ENCODE measurements at places on chromosomes 3 and 15.

GRCh38 chr15:81954158-81954783 is 91.5 kb downstream of the MEX3B start:
- DNase-seq, result no peak

DNA sequence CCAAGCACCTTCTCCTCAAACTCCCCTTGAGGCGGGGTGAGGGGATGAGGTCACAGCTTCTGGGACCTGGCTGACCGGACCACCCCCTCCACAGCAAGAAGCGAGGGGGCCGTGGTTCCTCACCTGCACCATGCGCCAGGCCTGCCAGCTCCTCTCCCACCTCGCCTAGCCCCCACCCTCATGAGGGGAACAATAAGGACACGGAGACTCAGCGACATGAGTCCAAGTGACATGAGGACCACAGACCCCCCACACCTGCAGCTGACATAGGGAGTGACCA is 118.7 kb downstream of the CHSY1 start:
- no peak for DNase-seq

DNA sequence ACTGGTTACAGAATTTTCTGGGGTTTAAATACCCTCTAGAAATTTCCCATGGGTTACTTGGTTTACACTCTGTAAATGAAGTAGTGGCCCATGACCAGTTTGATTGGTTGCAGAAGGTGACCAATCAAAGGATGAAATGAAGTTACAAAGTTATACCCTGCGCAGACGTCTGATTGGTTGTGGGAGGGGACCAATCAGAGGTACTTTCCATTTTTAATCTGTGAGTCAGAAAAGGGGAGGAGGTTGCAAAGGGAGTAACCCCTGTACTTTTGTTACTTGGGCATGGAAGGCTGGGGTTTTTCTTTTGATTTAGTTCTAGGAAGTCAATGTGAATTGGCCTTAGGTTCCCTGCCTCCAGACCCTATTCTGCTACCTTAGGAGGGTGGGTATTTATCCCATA is 18.7 kb upstream of the APH1B start:
- no peak for DNase-seq

- no peak for DNase-seq
Observed at GRCh38 chr3:49733551-49733950, 9.8 kb upstream of the GMPPB start.

DNA sequence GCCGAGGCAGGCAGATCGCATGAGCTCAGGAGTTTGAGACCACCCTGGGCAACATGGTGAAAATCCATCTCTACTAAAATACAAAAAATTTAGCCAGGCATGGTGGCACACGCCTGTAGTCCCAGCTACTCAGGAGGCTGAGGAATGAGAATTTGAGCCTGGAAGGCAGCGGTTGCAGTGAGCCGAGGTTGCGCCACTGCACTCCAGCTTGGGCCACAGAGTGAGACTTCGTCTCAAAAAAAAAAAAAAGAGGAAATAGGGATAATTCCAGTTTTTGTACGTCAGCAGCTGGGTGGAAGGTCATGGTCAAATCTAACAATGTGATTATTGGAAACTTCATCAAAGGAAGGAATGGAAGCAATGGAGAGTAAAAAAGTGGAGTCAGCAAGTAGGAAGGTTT is 3.1 kb downstream of the CMC1 start:
- DNase-seq, result no peak

- DNase-seq, result no peak
Observed at GRCh38 chr3:171115667-171116066, 89.1 kb upstream of the SLC2A2 start.

- no peak for DNase-seq
Observed at GRCh38 chr3:176737480-176738110, 459.7 kb downstream of the TBL1XR1 start.

- no peak for DNase-seq
Observed at GRCh38 chr15:76336254-76337058, at the start of gene ISL2. TSS of gene ISL2 (plus strand) at chr15:76336773. CDS start at chr15:76336884, 111 bp downstream.

DNA sequence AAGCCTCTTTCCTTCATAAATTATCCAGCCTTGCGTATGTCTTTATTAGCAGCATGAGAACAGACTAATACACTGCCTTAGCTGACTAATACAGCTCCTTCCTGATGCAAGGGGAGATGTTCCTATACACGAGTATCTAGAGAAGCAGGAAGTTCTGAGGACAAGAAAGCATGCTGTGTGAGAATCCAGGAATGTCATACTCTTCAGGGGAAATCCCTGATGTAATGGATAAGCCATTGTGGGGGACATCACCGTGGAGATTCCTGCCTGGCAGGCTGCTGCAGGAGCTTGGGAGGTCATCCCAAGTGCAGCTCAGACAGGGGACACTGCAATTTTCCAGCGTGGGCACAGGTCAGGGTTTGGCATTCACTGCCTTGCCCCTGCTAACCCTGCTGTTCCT is 476.9 kb downstream of the NR2F2 start:
- DNase-seq, result no peak

DNA sequence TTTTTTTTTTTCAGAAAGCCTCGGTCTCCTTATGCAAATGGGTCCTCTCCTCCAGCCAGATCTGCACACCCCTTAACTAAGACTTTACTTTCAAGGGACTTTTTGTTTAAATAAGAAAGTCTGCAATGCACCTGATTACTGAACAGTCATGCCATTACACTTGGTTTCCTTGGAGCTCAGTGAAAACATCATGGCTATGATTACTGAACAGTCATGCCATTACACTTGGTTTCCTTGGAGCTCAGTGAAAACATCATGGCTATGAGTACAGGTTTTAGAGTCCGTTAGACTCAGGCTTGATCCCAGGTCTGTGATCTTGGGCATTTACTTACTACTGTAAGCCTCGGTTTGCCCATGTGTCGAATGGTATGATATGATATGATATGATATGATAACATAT is 10.1 kb downstream of the ENTPD3 start:
- DNase-seq, result no peak

GRCh38 chr3:44109771-44110361 is 131.8 kb upstream of the TOPAZ1 start:
- DNase-seq, result no peak

- peak; percentile 72 for DNase-seq
Observed at GRCh38 chr3:128488991-128489673, 3.9 kb downstream of the GATA2 start.

GRCh38 chr3:87674397-87675161 is 384.2 kb downstream of the CGGBP1 start:
- no peak for DNase-seq

DNA sequence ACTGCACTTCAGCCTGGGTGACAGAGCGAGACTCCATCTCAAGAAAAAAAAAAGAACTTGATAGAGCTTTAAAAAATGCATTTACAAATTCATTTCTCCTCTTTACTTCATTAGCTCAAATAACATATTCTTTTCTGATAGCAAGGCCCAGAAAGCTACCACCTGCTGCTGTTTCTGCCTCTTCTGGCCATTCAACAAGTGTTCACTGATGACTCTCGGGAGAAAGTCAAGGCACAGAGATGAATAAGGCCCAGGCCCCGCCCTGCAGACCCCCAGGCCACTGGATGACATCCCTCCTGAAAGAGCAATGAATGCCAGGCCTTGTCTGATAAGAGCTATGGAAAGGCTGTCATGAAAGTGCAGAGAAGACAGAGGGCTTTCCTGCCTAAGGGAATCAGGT is 13.6 kb upstream of the TSEN2 start:
- no peak for DNase-seq

- no peak for DNase-seq
Observed at GRCh38 chr3:104763007-104763406, 603.7 kb upstream of the ALCAM start.

DNA sequence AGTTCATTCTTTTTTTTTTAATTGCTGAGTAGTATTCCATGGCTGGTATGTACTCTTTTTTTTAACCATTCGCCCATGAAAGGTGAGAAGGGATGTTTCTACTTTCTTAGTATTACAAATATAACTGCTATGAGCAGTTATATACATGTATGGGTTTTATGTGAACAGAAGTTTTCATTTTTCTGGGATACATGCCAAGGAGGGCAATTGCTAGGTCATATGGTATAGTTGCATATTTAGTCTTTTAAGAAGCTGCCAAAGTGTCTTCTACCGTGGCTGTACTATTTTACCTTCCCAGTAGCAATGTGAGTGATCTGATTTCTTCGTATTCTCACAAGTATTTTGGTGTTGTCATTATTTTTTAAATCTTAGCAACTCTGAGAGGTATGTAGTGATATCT is 11.2 kb upstream of the KLHL40 start:
- DNase-seq, result no peak

DNA sequence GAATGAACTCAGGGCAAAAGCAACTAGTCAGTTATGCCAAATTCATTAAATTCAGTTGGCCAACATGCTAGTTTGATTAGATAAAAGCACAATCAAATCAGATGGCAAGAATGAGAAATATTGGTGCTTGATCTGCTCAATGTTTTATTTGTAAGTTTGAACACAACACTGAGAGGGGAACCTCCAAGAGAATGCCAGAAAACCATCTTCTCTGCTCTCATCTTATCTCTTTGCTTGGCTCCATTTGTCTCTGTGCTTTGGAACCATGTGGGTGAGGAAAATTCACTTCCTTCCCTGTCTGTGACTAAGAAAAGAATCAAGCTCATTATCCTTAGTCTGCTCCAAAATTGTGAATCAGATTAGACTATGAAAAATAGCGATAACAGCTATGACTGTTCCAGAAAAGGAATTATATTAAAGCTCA is 43.6 kb upstream of the DCBLD2 start:
- DNase-seq, result no peak

DNA sequence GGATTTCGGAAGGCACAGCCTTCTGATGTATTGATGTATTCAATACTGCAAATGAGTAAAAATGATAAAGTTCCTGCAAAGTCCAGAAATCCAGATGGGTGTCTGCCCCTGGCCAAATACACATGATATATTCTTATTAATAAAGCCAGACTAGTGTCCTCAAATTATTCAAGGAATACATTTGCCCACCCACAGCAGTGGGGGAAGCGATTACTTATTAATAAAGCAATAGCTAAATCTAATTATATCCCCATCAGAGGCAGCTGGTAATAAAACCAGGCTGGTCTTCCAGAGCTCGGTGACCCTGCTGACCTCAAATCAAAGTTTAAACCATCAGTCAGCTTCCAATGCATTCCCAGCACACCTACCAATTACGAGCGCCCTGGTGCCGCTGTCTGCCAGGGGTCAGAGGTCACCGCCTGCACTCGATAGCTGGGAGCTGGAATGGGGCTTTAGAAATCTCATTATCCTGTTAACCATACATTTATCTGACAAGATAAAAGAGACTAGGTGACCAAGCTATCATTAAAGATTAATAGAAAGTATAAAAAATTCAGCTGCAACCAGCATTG is 330.3 kb downstream of the UACA start:
- DNase-seq, result no peak

DNA sequence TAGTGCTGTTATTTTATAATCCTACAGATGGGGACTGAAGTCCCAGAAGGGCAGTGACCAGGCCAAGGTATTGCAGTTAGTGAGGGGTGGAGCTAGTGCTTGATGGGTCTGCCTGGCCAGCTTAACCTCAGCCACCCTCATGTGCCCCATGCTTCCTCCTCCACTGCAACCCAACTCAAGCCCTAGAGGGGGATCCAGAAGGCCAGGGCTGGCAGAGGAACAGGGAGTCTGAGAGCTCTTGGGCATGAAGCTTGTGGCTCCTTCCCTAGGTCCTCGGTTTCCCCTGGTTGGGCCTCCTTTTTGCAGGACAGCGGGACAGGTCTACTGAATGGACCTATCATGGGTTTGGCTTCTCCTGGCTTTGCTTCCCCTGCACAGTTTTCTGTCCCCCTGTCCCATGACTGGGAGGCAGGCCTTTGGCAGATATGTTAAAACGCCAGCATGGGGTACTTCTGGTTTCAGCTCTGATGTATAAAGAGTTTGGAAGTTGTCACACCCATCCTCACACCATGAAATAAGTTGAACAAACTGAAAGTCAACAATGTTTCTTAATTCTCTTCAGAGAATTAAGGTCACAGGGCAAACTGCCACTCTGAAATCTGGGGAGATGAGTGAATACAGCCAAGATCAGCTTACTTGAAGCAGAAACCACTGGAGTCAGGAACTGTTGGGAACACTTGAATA is 103.3 kb downstream of the SMAD6 start:
- no peak for DNase-seq

- no peak for DNase-seq
Observed at GRCh38 chr15:42199126-42199525, 9.0 kb downstream of the VPS39 start.

DNA sequence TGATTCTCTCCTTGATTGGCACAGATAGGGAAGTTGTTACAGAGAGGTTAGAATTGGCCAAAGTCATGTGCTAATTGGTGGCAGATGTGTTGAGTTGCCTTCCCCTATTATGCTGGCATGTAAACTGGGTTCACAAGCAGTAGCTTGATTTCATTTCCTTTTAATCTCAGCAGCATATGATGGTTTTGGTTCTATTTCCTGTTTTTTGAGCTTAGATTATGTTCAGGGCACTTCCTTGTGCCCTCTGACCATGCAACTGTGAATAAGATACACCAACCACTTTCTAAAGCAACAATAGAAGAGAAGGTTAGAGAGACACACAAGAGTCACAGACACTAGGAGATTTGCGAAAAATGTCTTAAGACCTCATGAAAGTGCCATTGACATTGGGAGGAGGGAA is 16.5 kb downstream of the HPS3 start:
- no peak for DNase-seq

GRCh38 chr3:22731901-22732300 is 471.2 kb upstream of the UBE2E2 start:
- no peak for DNase-seq

- DNase-seq, result no peak
Observed at GRCh38 chr3:6644070-6644929, 216.6 kb upstream of the GRM7 start.

DNA sequence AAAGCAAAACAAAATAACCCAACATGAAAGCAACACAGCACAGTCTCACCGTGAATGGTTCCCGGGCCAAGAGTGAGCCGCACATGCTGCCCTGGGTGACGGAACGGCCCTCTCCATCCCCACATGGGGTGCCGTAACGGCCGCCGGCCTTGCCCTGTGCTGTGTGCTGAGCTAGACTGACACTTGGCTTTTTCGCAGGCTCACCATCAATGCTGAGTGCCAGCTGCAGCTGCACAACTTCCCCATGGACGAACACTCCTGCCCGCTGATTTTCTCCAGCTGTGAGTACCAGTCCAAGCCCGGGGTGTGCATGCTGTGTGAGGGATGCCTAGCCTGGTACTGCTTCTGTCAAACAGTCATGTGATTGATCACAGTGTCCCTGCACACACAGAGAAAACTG is 357.6 kb downstream of the GABRG3 start:
- no peak for DNase-seq

DNA sequence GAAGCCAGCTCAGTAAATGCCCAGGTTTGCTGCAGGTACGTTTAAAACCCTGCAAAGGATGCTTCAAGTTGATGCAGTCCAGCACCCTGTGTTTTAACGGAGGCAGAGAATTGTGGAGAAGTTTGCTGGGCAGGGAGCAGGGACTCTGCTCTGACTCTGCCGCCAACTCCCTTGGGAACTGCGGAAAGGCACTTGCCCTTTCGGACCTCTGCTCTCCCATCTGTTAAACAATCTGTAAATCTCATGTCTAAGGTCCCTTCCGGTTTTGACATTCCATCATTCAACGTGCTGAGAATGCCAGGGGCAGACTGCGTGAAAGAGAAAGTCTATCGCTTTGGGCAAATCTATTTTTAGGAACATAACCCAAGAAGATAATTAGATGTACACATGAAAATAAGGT is 184.5 kb downstream of the OPA1 start:
- no peak for DNase-seq

GRCh38 chr15:77496715-77497109 is 76.0 kb downstream of the HMG20A start:
- peak; percentile 87 for DNase-seq

- DNase-seq, result no peak
Observed at GRCh38 chr3:157152930-157153329, 7.0 kb downstream of the CCNL1 start.

GRCh38 chr3:101964861-101965260 is 115.5 kb downstream of the NFKBIZ start:
- no peak for DNase-seq

Data from HT-29 (cell line).